ENCODE measurements at places on chromosomes 5 and 9. TPM values are rescaled to one million over a fixed set of nuclear protein-coding genes. Genes with fewer than 3 reads are reported as not detected.

IL7R gene
- total RNA-seq = 0.56 TPM

TMEM174 gene
- not detected for total RNA-seq

IFNA2 gene
- total RNA-seq = not detected

- no peak for DNase-seq
Observed at GRCh38 chr5:53071738-53072137, 37.8 kb downstream of the MOCS2 start.

DNA sequence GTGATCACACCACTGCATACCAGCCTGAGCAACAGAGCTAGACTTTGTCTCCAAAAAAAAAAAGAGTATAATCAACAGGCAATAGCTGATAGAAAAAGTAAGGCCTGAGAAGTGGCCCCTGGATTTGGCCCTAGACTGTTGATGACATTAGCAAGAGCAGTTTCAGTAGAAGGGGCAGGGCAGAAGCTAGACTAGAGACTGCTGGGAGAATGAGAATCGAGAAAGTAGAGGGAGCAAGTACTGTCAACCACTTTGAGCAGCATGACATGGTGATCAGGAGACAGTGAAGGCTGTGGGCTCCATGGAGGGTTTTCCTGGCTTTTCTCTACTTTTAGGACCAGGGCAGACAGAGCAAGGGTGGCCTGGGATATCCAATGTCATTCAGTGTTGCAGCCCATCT lies 34.9 kb upstream of the B4GALT1 start:
- no peak for DNase-seq

DNA sequence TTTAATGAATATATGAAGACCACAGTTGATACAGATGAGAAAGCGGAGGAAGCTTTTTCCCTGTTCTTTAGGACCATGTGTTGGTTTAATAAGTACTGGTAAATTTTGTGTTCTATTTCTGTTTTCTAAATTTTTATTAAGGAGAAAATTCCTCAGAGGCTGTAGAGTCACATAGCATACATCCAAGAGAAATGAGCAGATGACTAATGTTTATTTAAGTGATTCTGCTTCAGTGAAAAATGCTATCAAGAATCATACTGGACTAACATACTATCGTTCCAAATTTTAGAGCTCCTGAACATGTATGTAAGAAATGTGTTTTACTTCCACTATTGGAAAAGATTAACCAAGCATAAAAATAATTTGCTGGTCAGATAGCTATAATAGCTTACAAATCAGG lies 115.0 kb downstream of the KIAA1958 start:
- DNase-seq = no peak

GRCh38 chr5:176846335-176847140 lies 36.2 kb downstream of the UNC5A start:
- DNase-seq = no peak

- no peak for DNase-seq
Observed at GRCh38 chr5:121693864-121694263, 157.8 kb upstream of the FTMT start.

- DNase-seq = no peak
Observed at GRCh38 chr9:105290954-105291353, 46.5 kb downstream of the SLC44A1 start.

- no peak for DNase-seq
Observed at GRCh38 chr5:141186897-141187512, at the start of gene PCDHB9. PCDHB9 (plus strand) TSS chr5:141187161; CDS start chr5:141187319, 158 bp downstream.

Data from pancreas (tissue), 10 donors.